ENCODE measurements at places on chromosomes 5 and 9. TPM values are rescaled to one million over a fixed set of nuclear protein-coding genes. Genes with fewer than 3 reads are reported as not detected.

- DNase-seq, result no peak
Measured at GRCh38 chr5:108953940-108954339, 206.2 kb downstream of the FER start.

DNA sequence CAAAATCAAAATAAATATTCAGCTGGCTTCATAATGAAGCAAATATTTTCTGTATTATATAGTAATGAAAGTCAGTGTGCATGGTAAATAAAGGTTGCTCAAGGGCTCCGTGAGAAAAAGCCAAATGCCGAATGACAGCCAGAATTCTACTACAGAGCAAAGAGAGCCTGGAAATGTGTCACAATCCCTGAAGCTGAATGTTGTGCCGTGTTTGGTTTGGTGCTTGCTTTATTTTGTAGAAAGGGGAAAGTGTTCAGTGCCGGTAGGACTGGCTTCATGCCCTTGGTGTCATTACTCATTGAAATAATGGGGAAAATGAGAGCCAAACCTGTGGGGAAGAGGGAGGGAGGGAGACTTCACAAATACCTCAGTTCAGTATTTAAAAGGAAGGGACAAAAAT lies 26.8 kb upstream of the ADAMTSL1 start:
- no peak for DNase-seq

DNA sequence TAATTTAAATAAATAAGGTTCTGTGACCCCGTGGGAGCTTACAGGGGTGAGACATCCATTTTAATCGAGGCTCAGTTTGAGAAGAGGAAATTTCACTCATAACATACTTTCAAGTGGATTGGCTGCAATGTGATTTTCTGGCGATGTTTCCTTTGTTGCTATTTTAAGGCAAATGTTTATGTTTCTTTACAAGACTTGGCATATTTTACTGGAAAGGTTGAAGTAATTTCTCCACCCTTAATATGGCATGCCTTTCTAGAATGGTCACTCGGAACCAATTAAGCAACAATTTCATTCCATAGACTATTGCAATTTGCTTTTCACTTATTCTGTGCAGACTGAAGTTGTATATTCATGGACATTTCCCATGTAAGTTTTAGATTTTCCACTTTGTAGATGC lies 438.0 kb upstream of the WWC1 start:
- no peak for DNase-seq

- no peak for DNase-seq
Measured at GRCh38 chr5:34535433-34535832, 120.7 kb upstream of the RAI14 start.

- DNase-seq, result no peak
Measured at GRCh38 chr9:126379661-126380360, 53.2 kb downstream of the MVB12B start.

GRCh38 chr5:62260513-62260912 lies 45.5 kb upstream of the KIF2A start:
- peak; percentile 52 for DNase-seq

- DNase-seq, result no peak
Measured at GRCh38 chr5:24491490-24491889, 153.3 kb downstream of the CDH10 start.

The GLIPR2 gene
- 24.2 TPM for total RNA-seq

The ANKDD1B gene
- total RNA-seq, result not detected

The POLR3G gene
- 2.3 TPM for total RNA-seq

The ACOT12 gene
- not detected for total RNA-seq

The STK10 gene
- total RNA-seq, result 22.3 TPM

The ATP10B gene
- total RNA-seq, result not detected

The BSPRY gene
- not detected for total RNA-seq

The SPINK6 gene
- not detected for total RNA-seq

The C9orf72 gene
- total RNA-seq, result 8.1 TPM

The LSM11 gene
- 5.7 TPM for total RNA-seq

Data from myocyte (in vitro differentiated cells).